ENCODE measurements at places on chromosomes 5 and 9.
A peak's percentile ranks its signal among the peaks of the same experiment; 100 is the strongest.

DNA sequence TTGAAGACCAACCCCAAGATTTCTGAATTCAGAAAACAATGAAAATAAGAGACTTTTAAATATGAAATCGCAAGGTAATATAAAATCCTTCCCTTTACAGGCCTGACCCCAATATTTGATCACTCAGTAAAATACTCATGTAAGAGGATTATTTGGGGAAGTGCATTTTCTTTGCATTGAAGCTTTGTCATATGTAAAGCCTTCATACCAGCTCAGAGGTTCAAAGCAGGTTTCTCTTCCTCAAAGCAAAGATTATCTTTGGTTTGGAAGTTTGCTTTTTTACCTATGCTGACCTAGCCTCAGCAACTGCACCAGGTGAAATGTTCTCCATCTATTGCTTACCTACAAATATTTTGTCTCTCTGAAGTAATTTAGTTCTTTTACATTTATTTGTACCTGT lies 106.5 kb upstream of the PARP8 start:
- no peak for DNase-seq

GRCh38 chr9:1604942-1605560 lies 410.1 kb upstream of the SMARCA2 start:
- peak; percentile 6 for DNase-seq

DNA sequence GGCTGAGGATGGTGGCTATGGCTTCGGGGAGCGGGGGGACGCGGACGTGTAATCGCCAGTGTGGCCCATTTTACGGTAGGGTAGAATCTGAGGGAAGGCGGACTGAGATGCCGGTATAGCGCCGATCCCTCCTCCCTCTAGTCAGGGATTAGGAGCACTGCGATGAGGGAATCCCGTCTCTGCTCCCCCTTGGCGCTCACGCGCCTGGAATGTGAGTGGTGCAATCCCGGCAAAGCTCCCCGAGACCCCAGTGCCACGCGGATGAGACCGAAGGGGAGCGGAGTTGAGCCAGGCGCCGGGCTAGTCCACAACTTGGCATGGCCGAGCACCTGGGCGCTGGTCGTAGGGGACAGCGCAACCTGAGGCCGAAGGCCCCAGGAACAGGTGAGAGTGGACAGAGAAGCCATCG lies 2.2 kb downstream of the NPR3 start:
- no peak for DNase-seq

DNA sequence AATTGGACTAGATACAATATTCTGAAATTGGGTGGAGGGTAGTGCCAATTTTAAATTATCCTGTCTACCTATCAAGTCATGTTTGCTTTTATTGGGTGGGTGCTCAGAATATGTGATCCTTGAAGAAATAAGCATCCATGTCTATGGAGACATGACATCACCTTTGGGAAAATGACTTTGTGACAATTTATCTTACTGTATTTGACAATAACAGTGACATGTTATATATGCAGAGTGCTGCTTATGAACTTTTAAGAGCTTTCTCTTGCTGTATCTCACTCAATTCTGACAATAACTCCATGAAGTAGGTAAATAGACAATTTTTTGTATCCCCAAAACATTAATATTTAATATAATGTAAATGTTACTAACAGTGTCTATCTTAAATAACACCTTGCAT lies 15.1 kb upstream of the ACTBL2 start:
- no peak for DNase-seq

GRCh38 chr5:90612919-90613318 lies 54.3 kb downstream of the ADGRV1 start:
- no peak for DNase-seq

DNA sequence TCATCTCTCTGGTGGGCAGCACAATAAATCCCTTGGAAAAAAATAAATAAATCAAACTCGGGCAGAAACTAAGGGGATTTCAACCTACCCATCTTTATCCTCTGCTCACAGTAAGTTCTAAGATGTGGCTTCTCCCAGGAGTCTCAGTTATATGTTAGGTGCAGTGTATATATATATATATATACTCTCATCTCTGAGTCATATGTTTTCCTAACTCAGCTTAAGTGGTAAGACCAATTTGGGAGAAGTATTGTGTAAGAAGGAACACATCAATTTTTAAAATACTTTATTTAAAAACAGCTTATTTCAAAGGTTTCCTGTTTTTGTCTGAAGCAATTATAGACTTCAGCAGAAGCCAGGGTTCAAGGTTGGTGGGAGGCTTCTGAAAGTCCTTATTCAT lies 20.3 kb upstream of the OSMR start:
- DNase-seq = no peak
